ENCODE measurements at places on chromosomes 13 and 19. TPM values are rescaled to one million over a fixed set of nuclear protein-coding genes. Genes with fewer than 3 reads are reported as not detected.
A peak's percentile ranks its signal among the peaks of the same experiment; 100 is the strongest.

- DNase-seq = no peak
Measured at GRCh38 chr13:110817143-110817542, 97.7 kb downstream of the ANKRD10 start.

GRCh38 chr13:46341112-46341711, 45.8 kb downstream of the RUBCNL start:
- DNase-seq = no peak

DNA sequence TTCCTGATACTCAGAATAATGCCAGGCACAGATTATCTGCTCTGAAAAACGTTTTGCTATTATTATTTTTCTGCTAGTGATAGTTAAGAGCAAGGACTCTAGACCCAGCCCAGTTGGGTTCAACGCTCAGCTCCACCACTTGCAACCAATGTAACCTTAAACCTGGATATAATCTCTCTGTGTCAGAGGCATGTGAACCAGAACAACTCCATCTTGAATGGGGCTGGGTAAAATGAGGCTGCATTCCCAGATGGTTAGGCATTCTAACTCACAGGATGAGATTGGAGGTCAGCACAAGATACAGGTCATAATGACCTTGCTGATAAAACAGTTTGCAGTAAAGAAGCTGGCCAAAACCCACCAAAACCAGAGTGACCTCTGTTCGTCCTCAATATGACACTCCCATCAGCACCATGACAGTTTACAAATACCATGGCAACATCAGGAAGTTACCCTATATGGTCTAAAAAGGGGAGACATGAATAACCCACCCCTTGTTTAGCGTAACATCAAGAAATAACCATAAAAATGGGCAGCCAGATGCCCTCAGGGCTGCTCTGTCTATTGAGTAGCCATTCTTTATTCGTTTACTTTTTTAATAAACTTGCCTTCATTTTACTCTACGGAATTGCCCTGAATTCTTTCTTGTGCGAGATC, 13.6 kb downstream of the FAM187B start:
- no peak for DNase-seq

DNA sequence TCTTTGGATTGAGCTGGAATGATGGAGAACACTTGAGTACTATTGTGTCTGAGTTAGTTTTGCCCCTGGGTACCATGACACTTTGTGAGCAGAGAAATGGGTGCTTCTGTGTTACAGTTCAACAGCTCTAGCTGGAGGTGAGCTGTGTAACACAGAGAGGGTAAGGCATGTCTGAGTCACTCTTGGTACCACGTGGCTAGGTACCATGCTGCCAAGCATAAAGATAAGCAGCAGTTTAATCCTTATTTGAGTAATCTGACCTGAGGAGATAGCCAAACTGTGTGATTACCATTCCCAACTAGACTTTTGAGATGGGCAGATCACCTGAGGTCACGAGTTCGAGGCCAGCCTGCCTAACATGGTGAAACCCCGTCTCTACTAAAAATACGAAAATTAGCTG, 122.0 kb downstream of the OLFM4 start:
- DNase-seq = no peak

GRCh38 chr13:24893863-24894262, 129.9 kb downstream of the RNF17 start:
- peak; percentile 26 for DNase-seq

DNA sequence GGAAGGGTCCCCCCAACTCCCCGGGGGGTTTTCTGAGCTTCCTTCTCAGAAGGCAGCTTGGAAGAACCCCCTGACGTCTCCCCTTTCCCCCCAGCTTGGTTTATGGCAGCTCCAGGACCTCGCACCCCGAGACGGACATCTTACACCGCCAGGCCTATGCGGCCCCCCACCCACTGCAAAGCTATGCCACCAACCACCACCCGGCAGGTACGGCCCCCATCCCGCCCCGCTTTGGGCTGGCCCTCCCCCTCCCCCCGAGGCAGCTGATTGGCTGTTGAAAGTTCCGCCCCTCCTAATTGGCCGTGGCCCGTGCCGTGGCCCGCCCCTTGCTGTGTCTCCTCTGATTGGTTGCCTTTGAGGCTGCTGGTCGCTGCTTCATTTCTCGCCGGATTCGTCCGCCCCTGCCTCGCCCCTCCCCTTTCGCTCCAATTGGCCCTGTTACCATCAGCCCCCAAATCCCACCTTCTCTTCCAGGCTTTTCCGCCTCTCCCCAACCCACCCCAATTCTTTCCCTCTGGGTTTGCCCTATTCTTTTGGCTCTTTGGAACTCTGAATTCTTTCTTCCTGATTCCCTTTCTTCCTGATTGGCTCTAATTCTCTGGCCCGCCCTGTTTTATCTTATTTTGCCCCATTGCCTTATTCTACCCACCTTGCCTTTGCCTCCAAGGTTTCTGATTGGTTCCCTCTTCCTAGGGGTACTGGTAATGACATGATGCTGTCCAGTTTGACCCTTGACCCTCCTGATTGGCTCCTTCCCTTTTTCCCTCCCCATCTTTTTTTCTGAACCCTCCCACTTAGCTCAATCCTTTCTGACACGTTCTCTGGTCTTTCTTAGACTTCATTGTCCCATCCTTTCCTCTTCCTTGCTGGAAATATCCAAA, 2.5 kb downstream of the PRR12 start:
- DNase-seq = peak; percentile 95

- no peak for DNase-seq
Measured at GRCh38 chr13:40074338-40074737, 418.9 kb downstream of the COG6 start.

DNA sequence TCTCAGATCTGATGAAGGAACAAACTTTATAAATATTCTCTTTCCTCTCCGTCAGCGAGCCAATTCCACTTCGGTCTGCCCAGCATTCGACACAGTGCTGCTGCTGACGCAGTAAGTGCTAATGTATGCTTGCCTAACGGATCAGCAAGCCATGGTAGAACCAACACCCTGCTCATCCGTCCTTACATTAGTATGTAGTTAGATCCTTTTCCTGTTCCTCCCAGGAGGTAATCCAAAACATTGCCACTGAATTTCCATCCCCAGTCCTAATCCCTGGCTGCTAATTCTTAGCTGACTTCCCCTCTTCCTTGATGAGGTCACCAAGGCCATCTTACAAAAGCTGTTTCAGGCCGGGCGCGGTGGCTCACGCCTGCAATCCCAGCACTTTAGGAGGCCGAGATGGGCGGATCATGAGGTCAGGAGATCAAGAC, 88.0 kb downstream of the STARD13 start:
- peak; percentile 40 for DNase-seq

DNA sequence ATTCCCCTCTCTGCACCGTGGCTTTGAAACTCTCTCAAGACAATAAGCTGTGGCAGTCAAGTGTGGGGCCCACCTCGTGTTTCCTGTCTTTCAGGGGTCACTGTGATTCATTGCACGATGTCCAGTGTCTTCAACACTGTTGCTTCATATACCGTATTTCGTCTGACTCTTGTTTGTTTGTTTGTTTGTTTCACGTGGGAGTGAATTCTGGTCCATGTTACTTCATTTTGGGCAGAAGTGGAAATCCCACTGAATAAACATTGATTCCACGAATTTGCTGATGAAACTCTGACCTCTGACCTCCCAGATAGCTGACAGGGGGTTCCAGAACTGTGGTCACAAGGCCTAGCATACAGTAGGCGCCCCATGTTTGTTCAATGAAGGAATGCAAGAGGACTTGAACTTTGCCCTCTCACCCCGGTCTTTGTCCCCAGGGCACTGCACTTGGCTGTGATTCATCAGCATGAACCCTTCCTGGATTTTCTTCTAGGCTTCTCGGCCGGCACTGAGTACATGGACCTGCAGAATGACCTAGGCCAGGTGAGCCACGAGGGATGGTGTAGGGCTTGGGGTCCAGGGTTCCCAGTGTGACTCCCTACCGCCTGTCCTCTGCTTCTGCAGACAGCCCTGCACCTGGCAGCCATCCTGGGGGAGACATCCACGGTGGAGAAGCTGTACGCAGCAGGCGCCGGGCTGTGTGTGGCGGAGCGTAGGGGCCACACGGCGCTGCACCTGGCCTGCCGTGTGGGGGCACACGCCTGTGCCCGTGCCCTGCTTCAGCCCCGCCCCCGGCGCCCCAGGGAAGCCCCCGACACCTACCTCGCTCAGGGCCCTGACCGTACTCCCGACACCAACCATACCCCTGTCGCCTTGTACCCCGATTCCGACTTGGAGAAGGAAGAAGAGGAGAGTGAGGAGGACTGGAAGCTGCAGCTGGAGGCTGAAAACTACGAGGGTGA, 5.1 kb downstream of the NFKBIB start:
- no peak for DNase-seq

The NALCN gene
- total RNA-seq = 7.9 TPM

The PSG7 gene
- total RNA-seq = not detected

The TPTE2 gene
- not detected for total RNA-seq

The SIGLEC10 gene
- 0.40 TPM for total RNA-seq

The PSG4 gene
- not detected for total RNA-seq

Measured in left ventricle myocardium superior (tissue), 1 donor.